ENCODE measurements at places on chromosomes 6 and 20. TPM values are rescaled to one million over a fixed set of nuclear protein-coding genes. Genes with fewer than 3 reads are reported as not detected.

The FAM83C gene
- total RNA-seq, result not detected

The DDAH2 gene
- total RNA-seq, result 29.1 TPM

DNA sequence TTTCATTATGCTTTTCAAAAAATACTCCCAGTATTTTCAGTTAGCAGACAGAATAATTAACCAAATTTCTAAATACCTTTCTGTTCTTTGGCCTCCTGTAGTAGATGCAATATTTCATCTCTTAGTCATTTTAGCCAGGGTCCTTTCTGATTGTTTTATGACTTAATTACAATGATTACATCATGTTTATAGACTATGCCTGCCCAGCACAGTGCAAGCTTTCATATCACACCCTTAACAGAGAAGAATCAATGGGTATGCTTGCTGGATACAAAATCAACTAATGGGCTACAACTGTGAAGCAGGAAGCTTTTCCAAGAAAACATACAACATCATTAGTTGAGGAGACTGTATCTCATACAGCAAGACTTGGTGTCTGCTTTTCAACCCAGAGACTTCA, 119.8 kb upstream of the NRSN1 start:
- DNase-seq, result no peak

- no peak for DNase-seq
Measured at GRCh38 chr20:1813101-1813529, 82.1 kb upstream of the SIRPA start.

GRCh38 chr6:99579781-99580180, 11.3 kb upstream of the CCNC start:
- no peak for DNase-seq

DNA sequence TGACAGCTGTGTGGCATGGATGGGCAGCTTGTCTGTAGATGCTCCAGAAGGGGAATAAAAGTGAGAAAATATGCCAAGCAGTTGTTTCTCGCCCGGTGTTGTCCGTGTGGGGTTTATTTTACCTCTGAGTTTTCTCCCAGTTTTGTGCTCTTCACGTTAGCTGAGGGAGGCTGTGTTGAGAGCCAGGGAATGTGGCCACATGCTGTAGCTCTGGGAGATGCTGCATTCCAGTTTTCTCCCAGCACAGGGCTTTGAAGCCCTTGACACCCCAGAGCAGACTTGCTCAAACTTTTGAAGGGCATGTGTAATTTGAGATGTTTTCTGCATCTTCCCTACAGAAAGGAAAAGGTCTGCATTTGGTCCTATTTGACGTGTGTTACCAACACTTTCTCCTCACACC, 67.7 kb downstream of the RREB1 start:
- DNase-seq, result no peak

DNA sequence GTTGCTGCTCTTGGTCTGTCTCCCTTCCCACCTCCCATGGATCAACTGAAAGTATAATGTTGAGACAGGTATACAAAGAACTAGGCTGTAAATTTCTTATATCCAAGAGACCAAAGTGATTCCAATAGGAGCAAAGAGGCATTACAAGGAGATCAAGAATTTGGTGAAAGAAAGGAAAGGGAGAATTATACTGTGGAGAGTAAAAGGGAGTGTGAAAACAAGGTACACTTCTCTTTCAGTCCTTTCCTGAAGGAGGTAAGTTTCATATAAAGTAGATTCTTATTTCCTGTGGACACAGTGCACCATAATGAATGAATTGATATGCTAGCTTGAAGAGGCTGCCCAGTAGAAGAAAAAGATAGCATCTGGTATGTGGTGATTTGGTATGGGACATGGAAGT, 49.7 kb downstream of the CD2AP start:
- no peak for DNase-seq

GRCh38 chr6:81634155-81634880, 118.2 kb downstream of the TENT5A start:
- no peak for DNase-seq

GRCh38 chr6:21626756-21627155, 33.2 kb downstream of the SOX4 start:
- no peak for DNase-seq

DNA sequence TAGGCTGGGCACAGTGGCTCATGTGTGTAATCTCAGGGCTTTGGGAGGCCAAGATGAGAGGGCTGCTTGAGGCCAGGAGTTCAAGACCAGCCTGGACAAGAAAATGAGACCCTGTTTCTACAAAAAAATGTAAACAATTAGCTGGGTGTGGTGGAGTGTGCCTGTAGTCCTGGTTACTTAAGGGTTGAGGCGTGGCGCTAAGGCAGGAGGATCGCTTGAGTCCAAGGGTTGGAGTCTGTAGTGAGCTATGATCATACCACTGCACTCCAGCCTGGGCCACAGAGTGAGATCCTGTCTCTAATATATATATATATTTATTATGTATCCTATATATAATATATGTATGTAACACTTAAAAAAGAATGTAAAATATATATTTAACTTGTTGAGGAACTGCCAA, 7.9 kb upstream of the ABRACL start:
- no peak for DNase-seq

- DNase-seq, result no peak
Measured at GRCh38 chr6:89299466-89299850, 15.6 kb downstream of the GABRR2 start.

- DNase-seq, result no peak
Measured at GRCh38 chr6:162074641-162075275, 652.8 kb downstream of the PRKN start.
